ENCODE measurements at places on chromosomes 7 and 10.

DNA sequence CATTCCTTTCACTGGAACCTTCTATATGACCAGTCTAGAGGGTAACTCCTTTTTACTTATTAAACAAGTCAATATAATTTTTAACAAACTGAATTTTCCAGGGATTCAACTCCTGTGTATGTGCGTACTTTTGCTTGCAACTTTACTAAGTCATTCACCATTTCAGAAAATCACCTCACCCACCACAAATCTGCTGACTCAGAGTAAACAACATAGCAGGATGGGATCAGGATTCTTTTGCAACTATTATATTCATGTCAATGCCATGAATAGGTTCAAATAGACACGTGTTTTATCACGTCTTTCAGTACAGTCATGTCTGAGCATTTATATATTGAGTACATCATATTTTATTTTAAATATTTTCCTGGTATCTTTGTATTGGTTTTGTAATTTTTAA lies 14.5 kb downstream of the CTTNBP2 start:
- DNase-seq: no peak

DNA sequence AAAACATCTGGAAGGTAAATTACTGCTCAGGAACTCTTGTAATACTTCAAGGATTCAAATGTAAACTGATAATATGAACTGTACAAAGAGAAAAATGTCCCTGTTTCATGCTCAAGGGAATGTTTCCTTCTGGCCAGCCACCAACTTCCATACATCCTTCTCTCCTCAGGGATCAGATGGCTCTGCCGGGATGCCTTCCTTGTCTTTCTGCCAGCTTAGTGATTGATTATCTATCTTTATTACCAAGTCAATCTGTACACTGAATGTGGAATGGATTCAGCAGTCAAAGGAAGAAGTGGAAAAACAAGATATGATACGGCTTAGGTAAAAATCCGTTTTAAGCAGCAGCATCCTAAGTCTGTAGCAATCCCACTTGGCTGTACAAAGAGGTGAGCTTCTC lies 178.3 kb downstream of the PTN start:
- DNase-seq: no peak

- no peak for DNase-seq
Measured at GRCh38 chr7:68143345-68143744, 1146.7 kb downstream of the TYW1 start.

GRCh38 chr10:1102831-1103230 lies 46.6 kb downstream of the WDR37 start:
- DNase-seq: no peak

- no peak for DNase-seq
Measured at GRCh38 chr7:24720283-24720682, 37.0 kb downstream of the GSDME start.

- peak; percentile 90 for DNase-seq
Measured at GRCh38 chr10:84424731-84425167, 96.4 kb downstream of the CCSER2 start.

GRCh38 chr10:124740369-124741280 lies 3.6 kb downstream of the FAM53B start:
- DNase-seq: no peak

DNA sequence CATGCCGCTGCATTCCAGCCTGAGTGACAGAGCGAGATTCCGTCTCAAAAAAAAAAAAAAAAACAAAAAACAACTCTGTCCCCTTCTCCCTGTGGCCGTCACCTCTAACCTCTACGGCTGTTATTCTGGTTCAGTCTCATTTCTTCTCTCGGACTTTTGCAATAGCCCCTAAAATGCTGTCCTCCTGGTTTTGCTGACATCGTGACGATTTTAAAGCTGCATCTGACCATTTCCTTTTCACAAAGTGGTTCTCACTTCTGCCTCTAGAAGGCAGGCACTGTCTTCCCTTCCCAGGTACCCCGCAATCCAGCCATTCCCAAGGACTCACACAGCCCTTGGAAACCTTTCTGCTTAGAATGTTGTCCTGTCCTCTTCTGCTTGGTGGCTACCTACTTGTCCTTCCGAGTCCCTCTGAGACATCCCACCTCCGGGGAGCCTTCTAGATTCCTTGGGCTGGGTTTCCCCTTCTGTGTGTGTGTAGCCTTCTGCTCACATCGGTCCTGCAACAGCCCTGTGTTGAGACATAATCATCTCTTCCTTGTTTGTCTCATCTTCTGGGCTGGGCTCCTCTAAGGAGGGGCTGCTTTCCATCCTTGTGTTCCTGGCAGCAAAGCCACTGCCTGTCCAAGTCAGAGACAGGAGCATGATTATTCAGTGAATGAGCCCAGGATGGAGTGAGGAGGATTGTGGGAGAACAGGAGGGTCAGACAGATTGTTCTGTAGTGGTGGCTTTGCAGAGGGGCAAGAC lies 83.1 kb downstream of the GRK5 start:
- no peak for DNase-seq

DNA sequence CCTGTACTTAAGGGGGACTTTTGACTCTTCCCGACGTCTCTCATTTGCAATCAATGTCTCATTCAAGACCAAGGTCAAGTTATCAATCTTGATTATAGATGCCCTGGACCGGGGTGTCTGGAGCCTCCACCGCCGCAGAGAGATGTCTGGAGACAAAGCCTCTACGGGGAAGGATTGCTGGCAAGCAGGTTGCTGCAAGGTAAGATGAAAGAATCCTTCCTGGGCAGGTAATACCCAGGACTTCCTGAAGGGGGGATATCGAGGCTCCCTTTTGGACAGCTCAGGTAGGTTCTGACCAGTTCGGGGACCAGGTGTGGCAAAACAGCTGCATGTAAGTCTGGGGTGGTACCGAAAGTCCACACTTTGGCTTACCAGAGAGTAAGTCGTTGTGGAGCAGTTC lies 12.5 kb upstream of the CUX1 start:
- peak; percentile 30 for DNase-seq

- DNase-seq: peak; percentile 90
Measured at GRCh38 chr10:31759124-31759798, 169.4 kb downstream of the ARHGAP12 start.

DNA sequence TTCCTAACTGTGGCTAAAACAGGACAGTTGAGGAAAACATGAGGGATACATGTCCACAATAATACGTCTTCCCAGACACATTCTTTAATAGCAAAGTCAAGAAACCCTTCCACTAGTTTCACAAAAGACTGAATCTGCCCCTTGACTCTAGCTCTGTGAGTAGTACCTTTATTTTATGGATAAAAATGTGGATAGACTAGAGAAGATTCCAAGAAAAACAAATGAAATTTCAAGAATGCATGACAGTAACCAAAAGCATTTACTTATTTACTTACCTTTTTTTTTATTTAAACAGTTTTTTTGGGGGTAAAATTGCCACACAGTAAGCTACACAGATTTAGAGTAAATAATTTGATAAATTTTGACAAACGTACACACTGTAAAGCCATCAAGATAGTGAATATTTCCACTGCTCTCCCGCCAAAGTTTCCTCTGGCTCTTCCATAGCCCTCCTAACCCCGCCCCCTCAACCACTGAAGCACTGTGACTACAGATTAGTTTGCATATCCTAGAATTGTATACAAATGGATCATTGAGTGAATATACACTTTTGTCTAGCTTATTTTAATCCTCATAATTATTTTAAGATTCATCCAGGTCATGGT lies 420.4 kb upstream of the ZMIZ1 start:
- no peak for DNase-seq

DNA sequence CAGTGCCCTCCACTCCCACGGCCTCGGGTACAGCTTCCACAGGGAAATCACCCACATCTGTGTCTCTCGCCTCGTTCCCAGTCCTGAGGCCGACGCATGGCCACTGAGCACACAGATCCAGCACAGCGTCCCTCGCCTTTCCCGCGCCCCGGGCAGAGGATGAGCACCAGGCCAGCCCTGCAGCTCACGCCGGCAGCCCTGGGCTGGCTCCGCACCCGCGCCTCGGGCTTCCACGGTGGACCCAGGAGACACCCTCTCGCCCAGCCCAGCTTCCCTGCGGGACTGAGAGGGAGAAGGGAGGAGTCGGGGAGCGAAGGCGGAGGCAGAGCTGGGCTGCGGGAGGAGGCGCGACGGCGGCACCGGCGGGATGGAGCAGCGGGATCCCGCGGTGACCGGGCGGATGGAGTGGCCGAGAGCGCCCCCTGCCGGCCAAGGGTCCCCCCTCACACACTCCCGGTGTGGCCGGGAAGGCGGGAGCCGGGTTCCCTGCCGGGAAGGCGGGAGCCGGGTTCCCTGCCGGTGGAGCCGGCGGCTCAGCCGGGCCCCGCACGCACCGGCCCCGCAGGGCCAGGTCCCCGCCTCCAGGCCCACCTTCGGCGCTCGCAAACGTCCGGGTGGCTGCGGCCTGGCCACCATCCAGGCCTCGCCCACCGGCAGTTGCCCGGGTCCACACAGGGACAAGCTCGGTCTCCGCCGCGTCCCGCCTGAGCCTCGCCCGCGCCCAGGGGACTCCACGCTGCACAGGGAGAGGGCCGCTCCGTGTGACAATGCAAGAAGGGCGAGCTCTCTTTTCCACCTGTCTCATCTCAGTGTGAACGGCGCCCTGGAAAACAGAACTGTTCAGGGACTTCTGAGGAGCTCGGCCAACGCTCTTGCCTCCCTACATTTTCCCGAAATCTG lies 110.3 kb upstream of the LANCL2 start:
- DNase-seq: peak; percentile 95

- DNase-seq: no peak
Measured at GRCh38 chr7:128458956-128459355, 3.3 kb downstream of the HILPDA start.

DNA sequence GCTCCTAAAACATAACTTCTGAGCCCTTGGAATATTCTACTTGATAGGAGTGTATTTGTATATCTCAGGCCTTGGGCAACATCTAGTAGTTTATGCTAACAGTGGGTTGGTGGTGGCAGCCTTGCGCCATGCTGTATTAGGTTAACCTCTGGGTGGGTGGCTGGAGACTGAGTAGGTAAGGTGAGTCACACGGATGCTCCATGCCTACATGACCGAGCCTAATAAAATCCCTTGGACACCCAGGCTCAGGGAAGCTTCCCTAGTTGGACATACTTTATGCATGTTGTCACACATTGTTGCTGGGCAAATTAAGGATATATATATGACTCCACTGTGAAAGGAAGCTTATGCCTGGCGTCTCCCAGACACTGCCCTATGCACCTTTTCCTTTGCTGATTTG lies 6.0 kb upstream of the DAGLB start:
- no peak for DNase-seq

DNA sequence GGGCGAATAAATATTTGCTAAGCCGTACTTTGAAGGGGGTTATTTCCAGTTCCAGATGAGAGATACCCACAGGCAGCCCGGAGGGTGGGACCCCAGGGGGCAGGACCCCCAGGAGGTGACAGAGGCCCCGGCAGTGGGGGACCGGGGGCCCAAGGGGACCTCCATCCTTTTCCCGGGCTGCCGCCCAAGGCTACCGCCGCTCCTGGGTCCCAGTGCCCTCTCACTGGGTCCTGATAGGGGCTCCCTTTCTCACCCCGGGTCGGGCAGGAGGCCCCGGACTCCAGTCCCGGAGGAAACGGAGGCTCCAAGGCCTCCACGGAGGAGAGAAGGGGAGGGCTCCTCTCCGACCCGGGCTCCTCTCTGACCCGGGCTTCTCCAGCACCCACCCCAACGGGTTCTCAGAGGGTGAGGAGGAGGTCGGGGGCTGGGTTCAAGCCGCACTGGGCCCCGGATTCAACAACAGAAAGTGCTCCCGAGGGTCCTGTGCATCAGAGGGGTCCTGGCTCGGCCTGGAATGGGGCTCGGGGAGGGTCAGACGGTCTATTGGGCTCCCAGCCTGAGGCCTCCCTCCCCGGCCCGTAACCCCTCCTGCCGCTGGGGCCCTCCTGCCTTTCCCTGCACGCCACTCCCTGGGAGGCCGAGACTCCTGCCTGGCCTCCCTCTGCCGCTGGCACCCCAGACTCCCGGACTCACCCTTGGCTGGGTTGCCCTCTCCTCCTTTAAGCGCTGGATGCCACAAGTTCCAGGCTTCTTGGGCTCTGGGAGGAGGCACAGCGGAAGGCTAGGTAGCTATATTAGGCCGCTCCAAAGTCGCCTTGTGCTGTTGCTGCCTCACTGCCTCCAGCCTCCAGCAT lies 62.5 kb downstream of the ZNF37A start:
- DNase-seq: no peak

GRCh38 chr7:33728873-33729551 lies 176.3 kb upstream of the BMPER start:
- no peak for DNase-seq

DNA sequence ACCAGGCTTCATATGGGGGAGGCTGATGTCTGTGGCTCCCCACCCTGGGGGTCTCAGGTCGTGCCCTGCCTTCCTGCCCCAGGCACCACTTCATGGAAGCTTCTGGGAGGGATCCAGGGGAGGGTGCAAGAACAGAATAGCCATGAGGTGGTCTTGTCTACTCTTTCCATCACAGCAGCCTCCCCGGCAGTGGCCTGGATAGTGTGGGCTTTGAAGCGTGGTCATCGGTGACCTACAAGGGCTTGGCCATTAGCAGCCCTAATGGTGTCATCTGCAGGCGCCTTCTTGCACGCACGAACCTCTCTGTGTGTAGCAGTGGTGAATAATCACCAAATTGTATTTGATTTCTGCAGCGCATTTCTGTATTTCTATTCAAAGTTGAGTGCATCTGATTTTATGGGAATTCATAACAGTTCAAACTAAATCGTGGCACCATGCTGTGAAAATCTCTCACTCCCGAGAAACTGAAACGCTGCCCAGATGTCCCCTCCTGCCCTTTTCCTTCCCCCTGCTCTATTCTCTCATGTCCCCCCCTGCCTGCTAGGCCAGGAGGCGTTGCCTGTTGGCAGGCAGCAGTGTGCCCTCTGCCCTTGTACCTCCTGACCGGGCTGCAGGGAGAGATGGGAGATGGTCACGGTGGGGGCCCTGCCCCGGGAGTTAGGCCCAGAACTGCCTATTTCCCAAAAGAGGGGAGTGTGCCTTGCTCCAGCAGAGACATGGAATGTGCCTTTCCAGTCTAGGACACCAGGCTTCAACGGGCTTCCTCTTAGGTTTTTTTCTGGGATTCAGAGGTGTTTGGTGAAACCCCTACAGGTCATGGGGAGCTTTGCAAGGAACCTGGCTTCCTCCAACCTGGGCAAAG lies 34.8 kb downstream of the CDH23 start:
- no peak for DNase-seq

GRCh38 chr7:69110450-69111050 lies 487.7 kb upstream of the AUTS2 start:
- no peak for DNase-seq

DNA sequence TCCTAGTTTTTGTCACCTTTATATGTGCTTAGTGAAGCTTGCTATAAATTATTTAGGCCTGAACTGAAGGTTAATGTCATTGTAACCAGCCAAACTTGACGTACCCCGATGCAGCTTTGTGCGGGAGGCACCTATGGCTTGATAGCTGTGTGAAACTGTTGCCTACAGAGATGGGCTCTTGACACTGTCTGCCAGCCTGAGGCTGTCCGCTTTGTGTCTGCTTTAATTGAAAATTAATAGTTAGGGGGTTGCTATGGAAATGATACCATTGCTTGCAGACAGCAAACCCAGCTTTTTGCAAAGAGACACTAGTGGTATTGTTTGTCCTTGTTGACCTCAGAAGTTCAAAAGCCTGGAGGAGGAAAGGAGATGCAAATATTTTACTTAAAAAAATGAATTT lies 2.1 kb upstream of the FOXP2 start:
- DNase-seq: no peak

Measured in stomach (tissue), 19 donors.